A549 treated with dexamethasone at 1 μM for 4 hours (cell line): ENCODE measurements at places on chromosomes 5 and 9. TPM values are rescaled to one million over a fixed set of nuclear protein-coding genes. Genes with fewer than 3 reads are reported as not detected.

Gene GRIA1
- 0.01 TPM in 1 of 5 replicates, not detected in the others for total RNA-seq

Gene NOXA1
- total RNA-seq: 0.41 to 1.7 TPM (median 1.4 TPM) in 5 replicates

Gene SOX30
- total RNA-seq: 0.06 to 0.14 TPM (median 0.08 TPM) in 3 of 5 replicates, not detected in the others

Gene SNCB
- 0.95 to 1.7 TPM (median 1.3 TPM) in 5 replicates for total RNA-seq

Gene SOHLH1
- total RNA-seq: 0.06 to 0.11 TPM in 2 of 5 replicates, not detected in the others

Gene CEP120
- total RNA-seq: 8.4 to 12.4 TPM (median 10.4 TPM) in 5 replicates

Gene C9orf153
- total RNA-seq: 0.07 to 0.25 TPM (median 0.12 TPM) in 5 replicates

Gene ADCY2
- not detected in 5 replicates for total RNA-seq

Gene PFN3
- not detected in 5 replicates for total RNA-seq

Gene FBP2
- 0.09 TPM in 1 of 5 replicates, not detected in the others for total RNA-seq

Gene MOB3B
- total RNA-seq: 10.7 to 14.7 TPM (median 13.3 TPM) in 5 replicates

Gene LECT2
- not detected in 5 replicates for total RNA-seq

Gene RXFP3
- not detected in 5 replicates for total RNA-seq
